HEK293T (cell line): ENCODE measurements at places on chromosomes 3 and 15.
A peak's percentile ranks its signal among the peaks of the same experiment; 100 is the strongest.

DNA sequence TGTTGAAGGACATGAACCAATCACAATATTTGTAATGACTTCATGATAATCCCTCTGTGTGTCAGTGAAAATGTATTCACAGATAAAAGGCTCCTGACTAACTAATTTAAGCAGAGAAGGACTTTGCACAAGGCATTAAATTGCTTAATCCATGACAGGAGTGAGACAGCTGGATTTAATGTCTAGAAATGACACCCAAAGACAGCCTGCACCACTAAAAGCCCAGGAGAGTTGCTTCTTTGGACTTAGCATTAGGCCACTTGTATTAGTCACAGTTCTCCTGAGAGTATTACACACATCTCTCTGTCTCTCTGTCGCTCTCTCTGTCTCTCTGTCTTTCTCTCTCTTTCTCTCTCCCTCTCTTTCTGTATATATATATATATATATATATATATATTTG lies 180.4 kb downstream of the GOLGA8K start:
- DNase-seq, result no peak

DNA sequence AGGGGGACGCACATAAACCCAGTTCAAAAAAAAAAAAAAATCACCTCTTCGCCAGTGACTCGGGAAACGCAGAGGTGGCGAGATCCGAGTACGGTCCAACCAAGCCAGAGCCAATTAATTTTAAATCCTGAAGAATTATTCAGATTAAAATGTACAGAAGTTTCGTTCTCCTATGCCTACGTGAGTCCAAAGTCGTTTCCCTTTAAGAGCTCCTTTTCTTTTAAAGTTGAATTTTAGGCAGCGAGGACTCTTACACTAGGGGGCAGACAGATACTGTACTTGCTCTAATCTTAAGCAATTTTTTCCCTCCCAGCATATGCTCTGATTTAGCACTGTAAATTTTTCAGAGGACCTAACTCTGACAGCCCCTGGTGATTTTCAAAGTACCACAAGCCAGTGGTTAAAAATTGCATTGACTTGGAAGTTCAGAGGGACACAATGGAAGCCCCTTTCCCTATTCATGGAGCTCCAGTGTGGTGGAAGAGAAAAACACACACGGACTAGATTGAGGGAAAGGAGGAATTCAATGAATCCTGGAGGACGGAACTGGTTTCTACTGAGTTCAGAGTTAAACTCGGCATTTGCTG lies 3.3 kb upstream of the NR2F2 start:
- DNase-seq, result no peak

- no peak for DNase-seq
Measured at GRCh38 chr3:126033765-126034164, 50.2 kb downstream of the SLC41A3 start.

- DNase-seq, result no peak
Measured at GRCh38 chr3:53700441-53700840, 145.8 kb downstream of the CHDH start.

GRCh38 chr3:49636883-49637609 lies 37.1 kb upstream of the APEH start:
- no peak for DNase-seq

DNA sequence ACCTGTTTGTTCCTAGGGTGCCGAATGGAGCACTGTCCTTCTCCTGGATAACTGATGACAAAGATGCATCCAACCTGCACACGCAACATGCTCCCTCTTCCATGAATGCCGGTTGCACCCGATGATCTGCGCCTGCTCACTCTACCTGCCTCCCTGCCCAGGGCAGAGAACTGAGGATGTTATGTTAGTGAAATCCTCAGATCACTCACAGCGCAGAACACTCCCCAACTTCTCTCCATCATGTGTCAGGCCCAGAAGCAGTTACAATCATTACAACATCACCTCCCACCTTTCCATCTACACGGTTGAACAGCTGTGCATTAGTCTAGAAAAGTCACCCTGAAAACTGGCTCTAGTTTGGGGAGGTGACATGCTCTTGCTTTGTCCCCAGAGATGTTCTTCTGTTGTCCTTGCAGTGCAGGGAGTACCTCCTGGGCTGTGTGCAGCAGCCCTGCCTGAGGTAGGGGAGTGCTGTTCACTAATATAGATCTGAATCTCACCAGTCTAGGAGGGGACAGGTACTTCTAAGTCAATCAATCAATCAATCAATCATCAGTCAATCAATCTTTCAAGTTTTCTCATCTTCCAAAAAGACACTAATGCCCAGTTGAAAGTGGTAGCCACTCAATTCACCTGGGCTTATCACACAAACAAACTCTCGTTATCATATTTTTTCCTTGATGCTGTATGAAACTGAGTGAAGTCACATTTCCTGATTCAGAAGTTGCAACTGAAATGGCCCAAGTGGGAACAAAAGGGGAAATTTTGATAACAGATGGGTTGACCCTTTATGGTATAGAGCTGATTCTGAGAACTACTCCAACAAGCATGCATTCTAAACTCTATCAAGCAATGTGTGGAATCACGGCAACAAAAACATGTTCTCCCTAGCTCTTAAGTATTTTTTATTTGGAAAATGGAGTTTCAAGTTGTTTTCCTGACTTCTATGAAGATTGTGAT lies 15.4 kb upstream of the ISLR start:
- DNase-seq, result peak; percentile 2

DNA sequence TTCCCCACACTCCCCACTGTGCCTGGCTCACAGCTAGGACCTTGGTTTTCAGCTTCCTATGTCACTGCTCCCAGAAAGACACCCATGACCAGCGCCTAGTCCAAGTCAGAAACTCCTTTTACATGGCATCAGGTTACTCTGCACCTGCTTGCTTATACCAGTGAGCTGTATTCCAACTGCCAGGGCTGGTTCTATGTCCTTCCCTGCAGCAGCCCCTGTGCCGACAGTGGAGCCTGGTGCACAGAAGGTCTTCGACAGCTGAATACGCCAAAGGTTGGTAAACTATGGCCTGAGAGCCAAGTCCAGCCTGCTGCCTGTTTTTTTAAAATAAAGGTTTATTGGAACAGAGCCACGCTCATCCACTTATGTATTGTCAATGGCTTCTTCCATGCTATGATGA lies 102.5 kb downstream of the IQSEC1 start:
- no peak for DNase-seq

- DNase-seq, result no peak
Measured at GRCh38 chr3:4351164-4351855, 48.1 kb downstream of the SETMAR start.

DNA sequence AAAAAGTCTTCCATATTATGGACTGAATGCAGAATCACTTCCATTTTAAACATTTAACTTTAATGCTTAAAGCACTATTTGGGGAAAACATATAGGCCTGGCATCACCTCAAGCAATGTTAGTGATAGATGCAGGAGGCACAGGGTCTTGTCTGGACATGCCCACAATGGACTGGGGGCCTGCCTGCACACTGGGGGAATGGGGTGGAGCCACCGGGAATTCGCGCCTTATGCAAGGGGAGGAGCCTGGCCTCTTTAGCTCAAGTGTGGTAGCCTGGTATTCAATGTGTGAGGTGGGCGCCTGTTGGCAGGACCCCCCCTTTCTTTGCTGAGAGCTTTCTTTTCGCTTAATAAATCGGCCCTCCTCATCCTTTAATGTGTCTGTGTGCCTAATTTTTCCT lies 29.9 kb downstream of the ACKR4 start:
- no peak for DNase-seq
